Fibroblast of lung (primary cell): ENCODE measurements at places on chromosomes 4 and X. TPM values are rescaled to one million over a fixed set of nuclear protein-coding genes. Genes with fewer than 3 reads are reported as not detected.

GRCh38 chr4:87232216-87232615 is 11.8 kb upstream of the KLHL8 start:
- peak; percentile 26 for DNase-seq
- no peak overlapping the region for H3K4me3 ChIP-seq
- no peak overlapping the region for H3K27ac ChIP-seq
- peaks cover 3% of the 10 kb centered on the region for H3K4me1 ChIP-seq
- H3K27me3 ChIP-seq = no peaks in the 10 kb centered on the region

EDNRA gene
- 0.77 and 2.0 TPM in 2 replicates for total RNA-seq

- no peak overlapping the region for H3K27ac ChIP-seq
- no peak overlapping the region for H3K4me3 ChIP-seq
- no peaks in the 10 kb centered on the region for H3K4me1 ChIP-seq
- no peaks in the 10 kb centered on the region for H3K36me3 ChIP-seq
- DNase-seq = no peak
These were observed 351.3 kb downstream of the NAP1L3 start for GRCh38 chrX:93322110-93322509.

GRCh38 chr4:93319041-93319440 is 509.5 kb upstream of the ATOH1 start:
- DNase-seq = peak; percentile 39
- no peak overlapping the region for H3K4me3 ChIP-seq
- no peak overlapping the region for H3K27ac ChIP-seq
- no peaks in the 10 kb centered on the region for H3K36me3 ChIP-seq

DNA sequence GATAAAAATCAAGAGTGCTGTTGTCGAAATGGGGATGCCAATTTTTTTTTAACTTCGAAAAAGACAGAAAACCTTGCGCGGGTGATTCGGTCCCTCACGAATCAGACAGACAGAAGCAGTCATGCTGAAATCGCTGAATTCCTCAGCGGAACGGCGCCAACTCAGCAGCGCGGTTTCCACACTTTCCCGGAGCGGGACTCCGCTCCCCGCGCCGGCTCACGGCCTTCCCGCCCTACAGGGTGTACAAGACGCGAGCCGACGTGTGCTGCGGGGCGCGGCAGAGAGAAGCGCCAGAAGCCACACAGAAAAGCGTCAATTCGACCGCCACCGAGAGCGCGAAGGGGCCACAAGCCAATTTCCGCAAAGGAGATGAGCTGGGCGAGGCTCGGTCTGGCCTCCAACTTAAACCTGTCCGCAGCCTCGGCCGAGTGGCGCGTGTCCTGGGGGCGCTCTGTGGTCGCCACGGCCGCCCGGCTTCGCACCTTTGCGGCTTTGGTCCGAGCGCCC is 1.3 kb downstream of the NEXMIF start:
- H3K27me3 ChIP-seq = peaks cover 2% of the 10 kb centered on the region
- H3K4me1 ChIP-seq = no peaks in the 10 kb centered on the region
- H3K36me3 ChIP-seq = no peaks in the 10 kb centered on the region

DNA sequence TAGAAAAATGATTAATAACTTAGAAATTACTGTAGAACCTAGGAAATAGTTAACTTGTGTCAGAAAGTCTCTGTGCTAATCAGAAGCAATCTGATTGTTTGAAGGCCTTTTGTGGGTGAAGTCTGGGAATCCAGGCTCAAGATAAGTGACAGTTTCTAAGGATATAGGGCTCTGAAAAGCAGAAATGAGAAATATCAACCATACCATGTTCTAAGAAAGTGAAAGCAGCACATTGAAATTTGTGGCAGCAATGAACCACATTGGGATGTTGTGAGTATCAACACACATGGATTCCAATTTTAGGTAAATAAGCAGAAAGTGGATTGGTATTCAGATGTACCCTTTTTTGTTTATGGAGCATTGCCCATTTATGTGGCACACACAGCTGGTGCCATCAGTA is 464.6 kb downstream of the IL15 start:
- peaks cover 2% of the 10 kb centered on the region for H3K4me1 ChIP-seq
- H3K36me3 ChIP-seq = no peaks in the 10 kb centered on the region
- no peaks in the 10 kb centered on the region for H3K27me3 ChIP-seq
- no peak overlapping the region for H3K27ac ChIP-seq
- no peak for DNase-seq

- H3K27me3 ChIP-seq = no peaks in the 10 kb centered on the region
- no peak for DNase-seq
- H3K36me3 ChIP-seq = no peaks in the 10 kb centered on the region
- H3K4me3 ChIP-seq = no peak overlapping the region
- no peak overlapping the region for H3K27ac ChIP-seq
These were observed 3.7 kb upstream of the RHOH start for GRCh38 chr4:40193016-40193571.

- H3K27ac ChIP-seq = no peak overlapping the region
- H3K36me3 ChIP-seq = no peaks in the 10 kb centered on the region
- no peaks in the 10 kb centered on the region for H3K27me3 ChIP-seq
- DNase-seq = no peak
- H3K4me1 ChIP-seq = no peaks in the 10 kb centered on the region
- no peak overlapping the region for H3K4me3 ChIP-seq
These were observed 199.1 kb downstream of the SPATA18 start for GRCh38 chr4:52250154-52250553.

FIP1L1 gene
- 75.8 and 98.3 TPM in 2 replicates for total RNA-seq

DNA sequence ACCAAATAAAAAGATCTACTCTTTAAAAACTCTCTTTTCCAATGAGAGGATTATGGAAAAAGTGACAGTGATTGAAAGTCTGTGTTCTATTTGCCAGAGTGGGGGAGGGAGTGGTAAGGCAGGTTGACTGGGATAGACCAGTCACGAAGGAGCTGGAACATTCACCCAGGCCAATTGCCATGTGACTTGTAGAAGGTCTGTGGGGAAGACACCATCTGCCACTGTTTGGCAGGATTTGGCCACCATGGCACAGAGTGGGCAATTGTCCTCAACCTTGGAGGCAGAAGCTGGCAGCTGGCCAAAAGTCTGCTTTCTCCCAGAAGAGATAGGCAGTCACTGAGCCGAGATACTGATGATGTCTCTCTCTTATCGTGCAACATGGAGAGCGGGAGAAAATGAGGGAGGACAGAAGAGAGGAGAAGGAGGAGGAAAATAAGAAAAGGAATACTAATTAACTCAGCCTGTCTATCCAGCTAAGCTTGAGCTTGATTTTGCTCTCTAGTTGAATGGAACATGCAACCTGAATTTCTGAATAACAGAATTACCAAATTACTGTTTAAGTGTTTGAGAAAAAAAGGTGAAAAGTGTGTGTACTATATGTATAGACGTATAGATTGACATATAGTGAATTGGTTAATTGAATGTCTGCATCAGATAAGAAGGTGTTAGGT is 267.1 kb downstream of the ARHGAP24 start:
- H3K27me3 ChIP-seq = no peaks in the 10 kb centered on the region
- no peak for DNase-seq
- peak overlapping the region; percentile 4 for H3K27ac ChIP-seq
- H3K36me3 ChIP-seq = no peaks in the 10 kb centered on the region

DNA sequence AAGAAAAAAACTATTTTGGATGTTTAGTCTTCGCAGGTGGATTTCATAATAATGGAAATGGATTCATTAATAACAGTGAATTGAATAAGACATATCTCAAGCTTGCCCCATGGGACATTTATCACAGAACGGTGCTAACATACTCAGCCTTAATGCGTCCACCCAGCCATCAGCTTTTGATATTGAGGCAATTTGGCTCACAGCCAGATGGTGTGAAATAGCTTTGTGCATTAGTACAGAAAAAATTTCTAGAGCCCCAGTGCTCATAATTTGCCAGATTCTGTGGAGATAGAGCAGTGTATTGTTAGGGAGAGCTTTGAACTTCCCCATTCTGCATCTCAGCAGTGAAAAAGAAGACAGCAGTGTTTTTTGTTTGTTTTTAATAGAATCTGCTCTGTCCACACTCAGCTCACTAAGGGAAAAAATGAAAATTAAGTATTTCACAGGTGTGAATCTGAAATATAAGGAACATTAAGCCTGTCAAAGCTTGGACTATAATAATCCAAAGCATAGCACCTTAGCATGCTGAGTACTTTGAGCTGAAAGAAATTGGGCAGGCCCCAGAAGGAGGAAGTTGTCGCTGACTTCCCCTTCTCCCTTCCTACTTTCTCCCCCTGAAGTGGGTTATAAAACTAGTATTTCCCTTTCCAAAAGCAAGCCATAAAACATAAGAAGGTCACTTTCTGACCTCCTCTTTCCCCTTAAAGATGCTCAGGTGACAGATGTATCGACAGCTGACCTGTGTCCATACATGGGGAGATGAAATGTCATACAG is 295.8 kb downstream of the MAGEB5 start:
- no peak overlapping the region for H3K27ac ChIP-seq
- H3K4me1 ChIP-seq = no peaks in the 10 kb centered on the region
- no peak overlapping the region for H3K4me3 ChIP-seq
- no peaks in the 10 kb centered on the region for H3K27me3 ChIP-seq

DNA sequence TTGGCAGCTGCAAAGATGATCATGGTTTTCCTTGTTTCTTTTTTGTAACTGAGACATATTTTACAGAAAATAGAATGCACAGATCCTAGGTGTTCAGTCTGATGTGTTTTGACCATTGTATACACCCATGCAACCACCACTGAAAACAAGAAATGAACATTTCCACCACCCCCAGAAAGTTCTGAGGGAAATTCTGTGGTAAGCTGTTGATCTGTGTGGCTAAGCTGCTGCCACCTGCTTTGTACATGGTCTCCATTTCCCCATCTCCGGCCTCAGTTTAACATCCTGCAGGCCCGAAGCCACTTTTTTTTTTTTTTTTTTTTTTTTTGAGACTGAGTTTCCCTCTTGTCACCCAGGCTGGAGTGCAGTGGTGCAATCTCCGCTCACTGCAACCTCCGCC is 65.3 kb downstream of the NYX start:
- H3K4me1 ChIP-seq = no peaks in the 10 kb centered on the region
- H3K36me3 ChIP-seq = no peaks in the 10 kb centered on the region
- no peak overlapping the region for H3K27ac ChIP-seq
- no peak overlapping the region for H3K4me3 ChIP-seq
- no peaks in the 10 kb centered on the region for H3K27me3 ChIP-seq

DNA sequence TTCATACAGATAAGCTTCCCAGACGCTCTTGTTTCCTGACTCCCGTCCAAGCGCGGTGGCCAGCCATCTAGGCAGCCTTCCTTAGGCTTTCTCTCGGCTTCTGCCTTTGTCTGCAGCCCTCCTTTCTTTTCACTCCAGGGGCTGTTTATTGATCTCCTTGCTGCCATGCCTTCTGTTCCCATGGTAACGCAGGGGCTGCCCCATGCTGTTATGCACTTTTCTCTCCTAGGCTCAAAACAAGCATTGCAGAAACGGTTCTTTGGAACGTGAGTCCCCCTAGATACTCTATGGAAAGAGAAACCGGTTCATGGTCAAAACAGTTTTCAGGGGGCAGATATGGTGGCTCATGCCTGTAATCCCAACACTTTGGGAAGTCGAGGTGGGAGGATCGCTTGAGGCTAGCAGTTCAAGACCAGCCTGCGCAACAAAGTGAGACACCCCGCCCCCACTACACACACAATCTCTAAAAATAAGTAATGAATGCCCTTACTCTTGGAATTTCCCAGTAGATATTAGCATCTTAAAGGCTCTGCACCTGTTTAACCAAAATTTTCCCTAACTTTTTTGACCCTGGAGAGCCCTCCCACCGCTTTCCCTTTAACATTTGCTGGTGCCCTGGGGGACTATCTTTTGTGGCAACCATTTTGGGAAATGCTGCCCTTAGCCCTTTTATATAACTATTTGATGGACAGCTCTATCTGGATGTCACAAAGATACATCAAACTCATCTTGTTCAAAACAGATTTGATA is 53.9 kb upstream of the ZNF157 start:
- no peaks in the 10 kb centered on the region for H3K4me1 ChIP-seq
- no peak for DNase-seq
- no peak overlapping the region for H3K4me3 ChIP-seq
- H3K27me3 ChIP-seq = no peaks in the 10 kb centered on the region
- no peak overlapping the region for H3K27ac ChIP-seq

DOK7 gene
- under 0.01 and 0.17 TPM in 2 replicates for total RNA-seq

DNA sequence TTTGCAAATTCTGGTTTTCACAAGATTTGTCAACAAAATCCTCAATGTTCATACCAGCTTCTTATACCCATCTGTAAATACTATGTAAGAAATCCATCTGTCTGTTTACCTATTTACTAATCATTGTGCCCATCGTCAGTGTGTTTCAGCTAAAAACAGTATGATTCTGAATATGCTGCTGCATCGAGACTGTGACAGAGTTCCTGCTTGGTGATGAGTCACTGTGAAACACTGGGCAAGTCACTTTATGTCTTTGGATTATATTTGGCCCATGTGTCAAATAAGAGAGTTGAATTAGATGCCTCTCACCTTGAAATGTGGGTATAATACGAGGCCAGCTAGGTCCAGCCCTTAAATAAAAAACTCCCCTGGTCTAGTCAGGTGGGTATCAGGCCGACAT is 79.3 kb downstream of the CBLL2 start:
- H3K4me1 ChIP-seq = no peaks in the 10 kb centered on the region
- no peak overlapping the region for H3K27ac ChIP-seq
- no peak overlapping the region for H3K4me3 ChIP-seq
- no peak for DNase-seq

- H3K4me1 ChIP-seq = no peaks in the 10 kb centered on the region
- no peak for DNase-seq
- no peak overlapping the region for H3K4me3 ChIP-seq
- H3K27ac ChIP-seq = no peak overlapping the region
- H3K27me3 ChIP-seq = no peaks in the 10 kb centered on the region
These were observed 11.1 kb downstream of the NIPAL1 start for GRCh38 chr4:48027653-48028052.

DNA sequence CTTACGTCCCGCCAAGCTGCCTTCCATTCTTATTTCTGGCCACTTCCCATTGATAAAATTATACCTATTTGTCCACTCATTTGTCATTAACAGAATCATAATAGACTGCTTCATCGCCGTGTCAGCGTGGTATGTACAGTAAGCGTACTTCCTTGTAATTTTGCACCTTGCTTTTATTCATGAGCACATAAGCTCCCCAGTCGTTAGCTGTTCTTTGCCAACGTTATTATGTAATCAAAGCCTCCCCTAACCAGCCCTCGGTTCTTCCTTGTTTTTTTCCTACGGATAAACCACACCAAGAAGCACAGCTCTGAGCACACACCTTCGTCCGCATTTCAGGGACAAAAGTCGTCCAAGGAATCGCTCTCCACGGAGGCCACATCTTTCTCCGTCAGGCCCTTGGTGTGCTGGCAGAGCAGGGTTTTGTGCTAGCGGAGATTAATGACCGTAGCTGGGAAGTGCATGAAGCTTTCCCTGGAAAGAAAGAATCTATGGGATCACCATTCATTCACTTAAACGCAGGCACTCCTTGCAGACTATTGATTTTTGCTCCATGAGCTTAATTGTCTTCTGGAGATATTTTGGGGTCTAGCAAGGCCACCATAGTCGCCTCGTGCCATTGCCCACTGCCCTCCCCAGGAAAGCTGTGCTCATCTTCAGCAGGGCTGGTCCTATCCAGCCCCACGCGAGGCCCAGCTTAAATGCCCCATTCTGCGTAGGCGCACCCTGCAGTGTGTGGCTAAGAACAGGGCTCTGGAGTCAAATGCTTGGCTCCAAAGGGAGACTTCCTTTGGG is 200.9 kb upstream of the PSAPL1 start:
- H3K27ac ChIP-seq = no peak overlapping the region
- no peaks in the 10 kb centered on the region for H3K36me3 ChIP-seq
